ENCODE measurements at places on chromosomes 13 and 19.
A peak's percentile ranks its signal among the peaks of the same experiment; 100 is the strongest.

GRCh38 chr13:88887045-88887662 is 1216.0 kb downstream of the SLITRK5 start:
- DNase-seq: no peak

DNA sequence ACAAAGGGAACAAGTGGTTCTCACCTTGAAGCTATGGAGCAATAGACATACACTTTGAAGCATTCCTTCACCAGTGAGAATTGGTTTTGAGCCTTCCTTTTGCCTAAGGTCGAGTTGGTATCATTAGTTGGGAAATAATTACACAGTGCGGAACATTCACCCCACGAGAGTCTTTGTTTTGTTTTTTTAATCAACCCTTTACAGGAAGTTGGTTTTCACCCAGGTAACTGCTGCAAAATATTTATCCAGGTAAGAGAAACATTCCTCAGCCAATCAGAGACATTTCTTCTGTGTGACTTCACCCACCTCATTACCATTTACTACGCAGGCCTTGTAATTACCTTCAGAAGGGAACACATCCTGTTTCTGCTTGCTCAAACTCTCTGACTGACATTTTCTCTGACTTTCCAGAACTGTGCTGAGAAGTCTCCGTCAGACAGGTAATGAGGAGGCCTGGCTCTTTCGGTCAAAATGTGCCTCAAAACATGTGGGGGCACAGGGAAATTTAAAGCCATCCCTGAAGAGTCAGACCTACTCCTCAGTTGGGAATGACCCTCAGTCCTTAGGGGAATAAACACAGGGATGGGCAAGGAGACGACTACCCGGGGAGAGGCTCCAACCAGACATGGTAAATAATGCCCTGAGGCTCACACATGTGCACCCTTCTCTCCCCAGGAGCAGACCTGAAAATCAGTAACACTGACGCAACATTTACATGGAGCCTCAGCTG is 22.7 kb upstream of the SERP2 start:
- no peak for DNase-seq

- peak; percentile 76 for DNase-seq
Observed at GRCh38 chr19:52922841-52923777, at the start of gene ZNF888. ZNF888 (minus strand) TSS chr19:52923428; CDS start chr19:52917873, 5,555 bp downstream.

GRCh38 chr19:49581007-49581508 is at the start of gene PRRG2:
PRRG2 (plus strand) TSS chr19:49581316; CDS start chr19:49583220, 1,904 bp downstream.
- DNase-seq: no peak

- DNase-seq: no peak
Observed at GRCh38 chr19:53041366-53041765, 3.2 kb upstream of the ERVV-2 start.

DNA sequence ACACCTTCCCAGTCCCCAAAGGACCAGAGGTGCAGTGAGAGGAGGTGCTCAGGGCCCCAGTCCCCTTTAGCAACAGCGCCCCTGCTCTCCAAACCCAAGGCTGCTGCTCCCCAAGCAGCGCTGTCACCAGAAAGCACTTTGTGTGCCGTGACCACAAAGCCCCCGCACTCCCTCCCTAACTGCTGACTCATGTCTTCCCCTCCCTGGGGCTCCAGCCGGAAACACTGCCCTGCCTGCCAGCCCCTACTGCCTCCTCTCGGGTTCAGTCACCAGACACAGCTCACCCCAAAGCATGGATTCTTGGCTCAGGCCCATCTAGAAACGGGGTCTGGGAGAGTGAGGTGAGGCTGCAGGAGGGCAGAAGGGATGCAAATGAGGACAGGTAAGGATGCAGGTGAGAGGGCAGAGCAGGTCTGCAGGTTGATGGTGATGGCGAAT is 4.9 kb upstream of the TNFSF14 start:
- DNase-seq: peak; percentile 88

DNA sequence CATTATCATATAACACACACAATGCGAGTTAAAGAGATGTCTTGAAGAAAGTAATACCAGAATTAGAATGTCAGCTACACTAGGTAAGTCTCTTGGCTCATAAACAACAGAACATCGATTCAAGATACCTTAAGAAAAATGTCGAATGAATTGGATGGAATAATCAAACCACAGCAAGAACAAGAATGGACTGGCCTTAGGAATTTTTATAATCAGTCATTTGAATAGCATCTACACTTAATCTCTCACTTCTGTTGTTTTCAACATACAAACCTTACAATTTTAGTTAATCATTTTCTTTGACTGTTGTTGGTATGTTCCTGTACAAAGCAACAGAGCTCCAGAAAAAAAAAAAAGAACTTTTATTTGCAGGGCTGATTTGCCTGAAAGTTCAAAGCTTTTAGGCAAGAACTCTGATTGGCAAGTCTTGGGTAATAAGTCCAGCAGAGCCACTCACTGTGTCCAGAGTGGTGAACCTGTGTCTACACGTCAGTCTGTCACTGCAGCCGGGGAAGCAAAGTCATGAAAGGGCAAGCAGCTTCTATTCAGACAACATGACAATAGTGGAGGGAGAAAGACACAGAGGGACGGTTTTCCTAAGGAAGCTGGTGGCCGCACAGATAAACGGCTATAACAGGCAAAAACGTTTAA is 1026.1 kb upstream of the MIR17HG start:
- no peak for DNase-seq

DNA sequence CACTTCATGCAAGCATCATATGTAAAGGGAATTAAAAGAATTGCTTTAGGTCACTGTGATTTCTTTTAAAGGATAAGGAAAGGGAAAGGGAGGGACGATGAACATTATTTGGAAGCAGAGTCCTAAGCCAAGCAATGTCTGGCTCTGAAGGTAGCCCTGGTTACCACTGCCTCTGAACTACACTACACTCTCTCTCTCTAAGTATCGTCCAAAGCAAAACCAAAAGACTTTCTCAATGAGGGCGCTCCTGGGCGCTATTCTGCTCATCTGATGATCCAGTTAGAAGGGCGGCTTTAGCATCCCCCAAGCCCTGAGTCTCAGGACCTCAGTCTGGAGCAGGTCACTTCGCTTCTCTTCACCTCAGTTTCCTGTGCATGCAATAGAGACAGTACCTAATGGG is 26.2 kb downstream of the FOXO1 start:
- no peak for DNase-seq

- DNase-seq: no peak
Observed at GRCh38 chr19:14113762-14114414, 3.7 kb downstream of the PRKACA start.

GRCh38 chr13:59494560-59494970 is 669.2 kb downstream of the DIAPH3 start:
- DNase-seq: no peak

GRCh38 chr13:19782049-19782726 is 557 bp downstream of the PSPC1 start:
- DNase-seq: peak; percentile 18

GRCh38 chr19:29992233-29992867 is 50.3 kb downstream of the URI1 start:
- DNase-seq: no peak

- DNase-seq: no peak
Observed at GRCh38 chr13:107678075-107678689, 537.2 kb downstream of the LIG4 start.

DNA sequence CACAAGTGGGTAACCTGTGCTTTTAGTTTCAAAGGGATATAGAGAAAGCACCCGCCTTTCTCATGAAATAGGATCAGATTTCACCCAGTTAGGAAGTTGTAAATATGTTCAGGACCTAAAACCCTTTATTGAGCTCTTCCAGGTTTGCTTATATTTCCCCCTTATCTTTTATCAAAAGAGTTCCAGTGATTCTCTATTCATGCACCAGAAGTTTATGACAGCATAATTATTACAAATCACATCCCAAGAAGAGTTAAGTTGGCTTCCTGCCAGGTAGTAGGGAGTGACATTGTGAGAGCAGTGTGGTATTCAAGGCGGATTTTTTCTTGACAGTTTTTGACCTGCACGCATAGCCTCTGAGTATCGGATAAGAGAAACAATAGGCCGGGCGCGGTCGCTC is 190.3 kb downstream of the STK24 start:
- DNase-seq: no peak

- DNase-seq: no peak
Observed at GRCh38 chr13:20305587-20305986, 73.5 kb upstream of the GJB6 start.

DNA sequence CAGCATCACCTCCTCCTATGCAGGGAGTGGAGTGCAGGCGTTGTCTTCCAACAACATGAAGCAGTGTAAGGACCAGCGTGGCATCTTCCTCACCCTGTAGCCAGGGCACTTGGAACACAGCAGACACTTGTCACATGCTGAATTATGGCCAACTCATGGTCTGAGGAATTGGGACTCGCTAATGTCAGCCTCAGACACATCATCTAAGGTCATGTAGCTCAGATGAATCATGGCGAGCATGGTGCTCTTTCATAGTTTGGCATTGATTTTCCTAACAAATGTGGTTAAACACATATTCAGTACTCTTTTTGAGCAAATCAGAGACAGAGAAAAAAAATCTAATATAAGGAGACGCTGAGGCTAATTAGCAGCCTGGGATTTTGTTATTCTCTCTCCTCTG is 99.6 kb upstream of the SGCG start:
- DNase-seq: no peak

GRCh38 chr13:73058432-73058735 is 421 bp upstream of the KLF5 start:
- no peak for DNase-seq

DNA sequence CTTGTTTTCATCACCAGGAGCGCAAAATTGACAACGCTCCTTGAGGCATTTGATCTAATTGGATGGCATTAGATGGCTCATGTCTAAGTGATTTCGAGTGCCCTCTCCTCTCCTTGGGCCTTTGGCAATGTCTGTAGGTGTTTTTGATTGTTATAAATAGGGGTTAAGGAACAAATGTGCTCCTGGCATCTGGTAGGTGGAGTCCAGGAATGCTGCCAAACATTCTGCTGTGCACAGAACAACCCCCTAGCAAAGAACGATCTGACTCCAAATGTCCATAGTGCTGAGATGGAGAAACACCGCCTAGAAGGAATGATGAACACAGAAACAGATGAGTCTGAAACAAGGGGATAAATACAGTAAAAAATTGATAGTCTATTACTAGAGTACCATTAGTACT is 68.0 kb upstream of the C1QTNF9B start:
- DNase-seq: no peak

DNA sequence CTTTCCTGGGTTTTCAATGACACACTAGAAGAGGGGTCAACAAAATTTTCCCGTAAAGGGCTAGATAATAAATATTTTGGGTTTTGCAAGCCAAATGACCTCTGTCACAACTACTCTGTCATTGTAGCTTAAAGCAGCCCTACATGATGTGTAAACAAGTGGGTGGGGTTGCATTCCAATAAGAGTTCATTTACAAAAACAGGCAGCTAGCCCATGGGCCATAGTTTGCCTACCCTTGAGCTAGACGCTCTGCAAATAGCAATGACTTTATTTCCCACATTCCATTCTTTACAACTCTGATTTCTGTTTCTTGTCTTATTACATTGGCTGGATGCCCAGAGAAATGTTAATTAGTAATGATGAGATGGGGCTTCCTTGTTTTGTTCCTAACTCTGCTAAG is 76.0 kb downstream of the ZNF557 start:
- no peak for DNase-seq

GRCh38 chr19:7926021-7926726 is at the start of gene CTXN1:
CTXN1 (minus strand) TSS chr19:7926135; CDS start chr19:7925538, 597 bp downstream.
- peak; percentile 61 for DNase-seq

DNA sequence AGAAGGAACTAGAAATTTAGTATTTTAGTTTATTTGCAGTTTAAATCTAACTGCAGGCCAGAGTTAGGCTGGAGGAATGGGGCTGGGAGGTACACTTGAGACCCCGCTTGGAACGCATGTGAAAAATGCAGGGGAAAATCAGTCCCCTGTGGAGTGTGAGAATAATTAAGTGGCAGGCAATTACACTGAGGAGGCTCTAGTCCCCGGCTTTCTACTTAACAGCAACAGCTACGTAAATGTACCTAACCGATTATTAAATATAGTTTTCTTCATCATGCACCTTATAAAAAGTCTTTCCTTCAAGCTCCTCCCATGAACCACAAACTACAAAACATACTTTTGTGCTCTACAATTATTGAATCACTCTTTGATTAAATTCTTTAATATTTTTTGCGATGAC is 804 bp downstream of the ZNF708 start:
- DNase-seq: no peak

DNA sequence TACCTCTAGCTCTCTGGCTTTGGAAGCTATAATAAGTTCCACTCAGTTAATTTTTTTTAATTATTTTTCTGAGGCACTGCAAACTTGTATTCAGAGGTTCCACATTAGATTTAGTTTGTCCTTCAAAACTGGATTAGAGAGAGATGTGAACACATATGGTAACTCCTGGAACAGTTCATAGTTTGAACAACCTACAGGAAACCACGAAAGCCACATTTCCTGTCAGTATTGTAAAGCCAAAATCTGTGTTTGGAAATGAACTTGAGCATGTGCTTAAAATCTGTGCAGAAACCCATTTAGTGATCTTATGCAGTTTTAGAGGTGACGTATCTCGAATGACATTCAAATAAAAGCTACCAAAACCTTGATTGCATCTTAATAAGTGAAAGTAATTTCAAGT is 1952.0 kb downstream of the OLFM4 start:
- DNase-seq: no peak

GRCh38 chr13:27534108-27534980 is 84.0 kb upstream of the MTIF3 start:
- DNase-seq: no peak

- DNase-seq: no peak
Observed at GRCh38 chr19:3788996-3789778, 3.0 kb upstream of the MATK start.

GRCh38 chr19:8655340-8655709 is 24.9 kb downstream of the NFILZ start:
- DNase-seq: peak; percentile 12

DNA sequence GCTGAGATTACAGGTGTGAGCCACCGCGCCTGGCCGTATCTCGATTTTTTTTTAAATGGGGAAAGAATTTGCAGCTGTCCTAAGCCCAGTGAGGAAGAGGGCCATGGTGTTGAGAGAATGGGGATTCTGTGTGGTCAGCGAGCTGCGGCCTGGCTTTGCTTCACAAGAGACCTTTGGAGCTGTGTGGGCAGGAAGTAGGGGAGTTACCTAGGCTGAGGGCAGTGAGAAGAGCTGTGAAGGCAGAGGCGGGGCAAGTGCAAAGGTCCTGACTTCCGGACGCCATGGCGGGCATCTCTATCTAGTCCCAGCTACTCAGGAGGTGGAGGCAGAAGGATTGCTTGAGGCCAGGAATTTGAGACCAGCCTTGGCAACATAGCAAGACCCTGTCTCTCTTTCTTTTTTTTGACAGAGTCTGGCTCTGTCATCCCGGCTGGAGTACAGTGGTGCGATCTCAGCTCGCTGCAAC is 4.9 kb downstream of the AP2A1 start:
- DNase-seq: no peak

DNA sequence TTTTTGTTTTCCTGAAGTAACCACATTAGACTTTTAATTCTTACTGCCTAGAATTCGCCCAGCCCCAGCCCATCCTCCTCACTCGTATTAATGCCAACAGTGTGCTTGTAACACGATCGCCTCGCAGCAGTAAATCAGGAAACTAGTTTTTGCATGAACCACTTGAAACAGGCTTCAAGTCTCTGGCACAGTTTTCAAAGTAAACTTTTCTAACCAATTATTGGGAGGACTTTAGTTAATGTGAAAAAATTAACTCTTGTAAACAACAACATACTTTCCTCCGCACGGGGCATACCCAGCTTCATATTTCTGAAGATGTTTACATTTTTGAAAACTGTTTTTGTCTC is 39.2 kb downstream of the TNFRSF19 start:
- no peak for DNase-seq

- no peak for DNase-seq
Observed at GRCh38 chr13:29187584-29187983, 367.4 kb downstream of the MTUS2 start.

Data from stimulated activated CD4-positive, alpha-beta T cell treated with anti-CD3 and anti-CD28 coated beads, TNF-alpha, amount 100 ng/mL, for 4 hours (primary cell).